ENCODE measurements at places on chromosomes 7 and 10.

- DNase-seq, result no peak
Measured at GRCh38 chr7:43700646-43701499, 28.4 kb downstream of the COA1 start.

DNA sequence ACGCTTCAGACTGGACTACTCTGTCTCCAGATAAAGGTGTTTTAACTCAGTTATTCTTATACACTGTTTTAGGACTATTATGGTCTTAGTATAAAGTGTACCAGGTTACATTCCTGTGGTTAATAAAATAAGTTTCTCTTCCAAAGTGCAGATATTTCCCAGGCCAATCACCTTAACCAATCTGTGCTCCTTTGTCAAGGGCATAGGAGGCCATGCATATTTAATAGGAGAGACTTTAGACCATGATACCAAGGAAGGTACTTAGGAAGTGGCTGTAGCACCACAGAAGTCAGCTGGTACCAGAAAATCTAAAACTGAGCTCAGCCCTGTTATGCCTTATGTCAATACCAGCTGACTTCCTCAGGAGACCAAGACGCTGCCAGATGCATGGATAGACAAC is 226.5 kb upstream of the TMEM72 start:
- DNase-seq, result no peak

- DNase-seq, result no peak
Measured at GRCh38 chr7:44667190-44667589, 60.8 kb downstream of the OGDH start.

DNA sequence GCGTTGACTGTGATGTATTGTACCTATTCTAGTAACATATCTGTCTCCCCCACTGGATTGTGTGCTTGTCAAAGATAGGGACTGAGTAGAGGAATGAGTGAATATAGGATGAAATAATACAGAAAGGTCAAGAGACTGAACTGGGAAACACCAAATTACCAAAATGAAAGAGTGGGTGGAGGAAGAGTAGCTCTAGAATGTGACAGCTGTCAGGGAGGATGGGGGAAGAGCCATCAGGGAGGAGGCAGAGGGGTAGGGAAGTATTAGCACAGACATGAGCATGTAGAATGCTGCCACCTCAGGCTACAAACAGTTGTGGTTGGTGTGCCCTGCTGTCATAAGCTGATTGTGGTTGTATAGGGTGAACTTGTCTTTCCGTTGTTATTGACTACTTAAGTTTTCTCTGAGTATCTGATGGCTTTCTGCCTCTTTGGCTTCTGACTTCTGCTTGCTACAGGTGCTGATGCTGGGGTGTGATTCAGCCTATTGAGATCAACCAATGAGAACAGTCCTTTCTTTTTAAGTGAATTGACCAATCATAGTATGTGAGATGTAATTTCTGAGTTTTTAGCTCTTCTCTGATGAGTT is 5.6 kb downstream of the CCSER2 start:
- DNase-seq, result peak; percentile 37

DNA sequence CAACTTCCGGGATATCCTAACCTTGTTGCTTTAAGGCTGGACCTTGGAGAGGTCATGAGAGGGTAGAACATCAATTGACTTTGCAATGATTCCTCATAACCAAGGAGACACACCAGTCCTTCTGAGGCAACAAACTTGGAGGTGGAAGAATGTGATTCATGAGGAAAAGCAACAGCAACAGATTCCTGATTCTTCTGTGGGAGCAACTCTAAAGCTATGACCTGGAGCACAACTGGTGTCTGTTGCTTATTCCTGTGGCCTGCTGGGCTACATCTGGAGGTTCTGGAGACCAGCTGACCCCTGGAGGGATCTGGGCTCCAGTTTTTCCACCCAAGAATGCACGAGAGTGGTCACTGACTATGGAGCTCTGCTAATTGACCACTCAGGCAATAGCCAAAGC is 116.6 kb downstream of the CREB5 start:
- no peak for DNase-seq

DNA sequence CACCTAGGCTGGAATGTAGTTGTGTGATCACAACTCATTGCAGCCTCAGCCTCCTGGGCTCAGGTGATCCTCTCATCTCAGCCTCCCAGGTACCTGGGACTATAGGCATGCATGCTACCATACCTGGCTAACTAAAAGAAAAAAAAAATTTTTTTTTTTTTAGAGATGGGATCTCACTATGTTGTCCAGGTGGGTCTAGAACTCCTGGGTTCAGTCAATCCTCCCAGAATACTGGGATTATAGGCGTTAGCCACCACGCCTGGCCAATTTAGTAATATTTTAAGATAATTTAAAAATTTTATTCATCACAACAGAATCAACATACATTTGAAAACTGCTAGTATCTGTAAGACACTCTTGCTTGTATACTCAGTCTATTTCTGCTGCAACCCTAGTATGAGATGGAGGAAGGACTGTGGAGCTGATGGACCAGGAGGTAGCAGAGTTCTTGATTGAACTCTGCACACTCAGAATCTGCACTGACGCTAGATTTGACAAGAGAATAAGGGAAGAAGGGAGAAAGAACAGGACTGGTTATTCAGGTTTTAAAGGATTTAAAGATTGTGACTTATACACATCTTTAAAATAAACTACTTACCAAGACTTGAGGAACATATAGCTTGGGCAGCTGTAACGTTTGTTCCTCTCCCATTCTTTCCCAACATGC is 57.6 kb downstream of the VCL start:
- no peak for DNase-seq

- DNase-seq, result no peak
Measured at GRCh38 chr7:70356085-70356786, 758.0 kb downstream of the AUTS2 start.

DNA sequence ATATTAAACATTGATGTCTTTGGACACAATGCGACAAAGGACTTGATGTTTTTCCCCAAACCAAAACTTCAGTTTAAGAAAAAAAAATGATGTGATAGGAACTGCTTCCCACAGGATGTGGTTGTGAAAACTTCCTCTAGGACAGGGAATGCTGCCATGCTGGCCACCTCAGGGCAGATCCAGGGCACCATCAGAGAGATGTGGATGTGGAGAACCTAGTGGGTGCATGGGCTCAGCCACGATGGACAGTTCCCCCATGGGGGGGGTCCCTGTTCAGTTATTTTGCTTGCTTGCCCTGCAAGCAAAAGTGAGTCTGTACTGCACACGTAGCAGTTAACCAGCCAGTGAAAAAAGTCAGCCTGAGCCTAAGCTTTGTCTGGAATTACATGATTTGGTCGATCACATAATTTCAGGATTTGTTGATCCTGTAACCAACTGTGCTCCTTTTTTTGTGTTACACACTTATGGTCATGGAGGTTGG is 36.3 kb downstream of the LAMB4 start:
- DNase-seq, result no peak

GRCh38 chr10:132593389-132593788 is 55.8 kb downstream of the INPP5A start:
- DNase-seq, result no peak

- no peak for DNase-seq
Measured at GRCh38 chr7:43612599-43613589, 30.0 kb downstream of the STK17A start.

GRCh38 chr7:28731092-28731658 is 227.0 kb downstream of the TRIL start:
- DNase-seq, result no peak

DNA sequence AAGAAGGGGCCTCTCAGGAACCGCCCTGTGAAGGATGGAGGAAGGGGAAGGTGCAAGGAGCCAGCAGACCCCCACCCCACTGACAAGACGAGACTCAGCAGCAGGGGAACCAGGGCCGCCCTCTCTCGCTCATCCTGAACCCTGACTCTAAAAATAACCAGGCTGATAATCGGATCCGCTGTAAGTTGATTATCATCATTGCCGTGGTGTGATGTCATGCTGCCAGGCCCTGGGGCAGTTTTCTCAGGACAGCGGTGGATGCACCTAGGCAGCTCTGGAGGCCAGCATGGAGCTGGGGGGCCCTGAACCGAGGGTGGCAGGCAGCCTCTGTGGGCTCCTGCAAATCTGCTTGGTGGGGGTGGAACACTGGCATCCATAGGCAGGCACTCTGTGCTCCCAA is 7.9 kb downstream of the RET start:
- DNase-seq, result no peak

- peak; percentile 77 for DNase-seq
Measured at GRCh38 chr7:158470336-158470735, 117.3 kb downstream of the PTPRN2 start.

DNA sequence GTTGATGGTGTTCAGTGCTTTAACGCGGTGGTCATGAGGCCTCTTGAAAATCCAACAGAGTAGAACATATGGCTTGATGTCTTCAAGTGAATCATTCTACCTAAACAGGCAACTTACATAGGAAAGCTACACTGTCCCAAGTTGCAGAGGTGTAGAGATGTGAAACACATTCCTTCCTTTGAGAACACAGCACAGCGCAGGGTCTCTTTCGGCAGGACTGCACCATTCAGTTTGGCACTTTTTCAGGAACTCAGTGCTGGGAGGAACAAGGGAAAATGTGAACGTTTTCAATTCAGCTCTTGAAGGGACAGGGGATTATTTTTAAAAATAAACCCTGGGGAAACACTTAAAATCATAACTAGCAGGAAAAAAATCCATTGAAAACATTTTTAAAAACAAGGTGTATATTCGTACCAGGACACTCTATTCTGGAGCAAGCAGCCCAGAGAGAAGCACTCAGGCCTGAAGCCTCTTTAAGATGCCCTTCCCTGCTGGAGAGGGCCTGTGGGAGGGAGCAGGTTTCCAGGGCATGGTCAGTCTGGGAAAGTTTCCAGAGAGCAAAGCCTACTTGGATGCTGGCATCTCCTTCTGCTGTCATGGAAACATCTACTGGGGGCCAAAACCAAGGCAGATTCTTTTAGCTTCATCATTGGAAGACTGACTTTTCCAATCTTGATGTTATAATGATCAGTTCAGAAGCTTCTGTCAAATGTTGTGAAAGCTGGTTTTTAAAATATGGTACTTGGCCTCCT is 60.4 kb upstream of the NPVF start:
- DNase-seq, result no peak

DNA sequence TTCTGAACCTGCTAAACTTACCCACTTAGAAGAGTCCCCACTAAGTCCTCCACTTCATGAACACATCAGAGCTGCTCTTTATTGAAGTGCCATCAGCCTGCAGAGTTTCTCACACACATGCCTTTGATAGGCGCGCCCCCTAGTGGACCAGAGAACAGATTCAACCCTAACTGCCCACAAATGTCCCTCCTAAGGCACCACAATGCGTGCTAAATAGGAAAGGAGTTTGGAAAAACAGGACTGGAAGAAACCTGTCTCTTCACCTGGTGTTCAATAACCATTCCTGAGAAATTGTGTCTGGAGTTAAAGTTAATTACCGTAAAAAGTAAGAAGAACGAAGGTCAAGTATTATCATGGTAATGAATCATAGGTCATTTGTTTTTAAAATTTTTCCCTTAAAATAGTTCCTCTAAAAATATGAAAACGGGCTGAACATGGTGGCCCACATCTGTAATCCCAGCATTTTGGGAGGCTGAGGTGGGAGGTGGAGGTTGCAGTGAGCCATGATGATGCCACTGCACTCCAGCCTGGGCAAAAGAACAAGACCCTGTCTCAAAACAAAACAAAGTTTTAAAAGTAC is 249.7 kb downstream of the ELMO1 start:
- DNase-seq, result peak; percentile 84

- peak; percentile 10 for DNase-seq
Measured at GRCh38 chr7:93923296-93923695, 1.8 kb downstream of the GNG11 start.

- no peak for DNase-seq
Measured at GRCh38 chr7:158492367-158492764, 95.3 kb downstream of the PTPRN2 start.
